ENCODE measurements at places on chromosomes 5 and 9.

DNA sequence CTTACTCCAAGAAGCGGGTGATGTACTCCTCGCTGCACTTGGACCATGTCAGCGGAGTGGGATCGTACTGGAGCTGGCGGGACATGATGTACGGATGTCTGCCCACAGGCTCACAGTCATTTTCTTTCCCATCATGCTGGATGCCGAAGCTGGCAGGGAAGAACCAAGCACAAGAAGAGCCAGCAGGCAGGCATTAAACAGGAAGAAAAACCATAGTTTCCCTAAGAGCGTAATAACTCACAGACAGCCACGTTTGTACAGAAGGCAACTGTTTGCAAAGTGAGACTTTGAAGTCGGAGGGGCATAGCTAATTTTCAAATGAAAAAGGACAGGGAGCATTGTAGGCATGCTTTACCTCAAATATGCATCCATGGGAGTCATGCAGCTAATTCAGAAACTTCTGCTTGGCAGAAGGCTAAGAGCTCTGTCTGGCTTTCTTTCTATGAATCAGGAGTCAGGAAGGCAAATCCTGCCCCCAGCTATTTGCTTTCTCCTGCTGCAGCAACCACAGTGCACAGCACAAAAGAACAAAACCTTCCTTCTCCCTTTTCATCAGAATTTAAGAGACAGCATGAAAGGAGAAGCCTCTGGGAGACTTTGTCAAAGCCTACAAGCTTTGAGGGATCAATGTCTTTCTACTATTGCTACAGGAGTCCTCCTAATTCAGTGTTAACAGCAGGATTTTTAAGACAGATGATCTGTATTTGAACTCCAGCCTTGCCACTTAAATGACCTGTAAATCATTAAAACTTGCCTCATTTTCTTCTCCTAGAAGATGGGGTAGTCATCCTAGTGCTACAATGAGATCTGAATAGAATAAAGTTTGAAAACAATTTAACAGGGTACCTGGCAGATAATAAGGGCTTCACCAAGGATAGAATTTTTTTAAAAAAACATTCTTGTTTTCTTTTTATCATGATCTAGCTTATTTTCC is 209.1 kb downstream of the TARS1 start:
- no peak for DNase-seq

GRCh38 chr9:111632695-111633388 is 1.7 kb downstream of the DNAJC25 start:
- DNase-seq: no peak

GRCh38 chr9:121889990-121890563 is 203.0 kb downstream of the TTLL11 start:
- no peak for DNase-seq

- no peak for DNase-seq
These were observed 30.0 kb downstream of the S1PR3 start for GRCh38 chr9:89021154-89021803.

GRCh38 chr9:20253635-20254034 is 368.7 kb downstream of the MLLT3 start:
- no peak for DNase-seq

DNA sequence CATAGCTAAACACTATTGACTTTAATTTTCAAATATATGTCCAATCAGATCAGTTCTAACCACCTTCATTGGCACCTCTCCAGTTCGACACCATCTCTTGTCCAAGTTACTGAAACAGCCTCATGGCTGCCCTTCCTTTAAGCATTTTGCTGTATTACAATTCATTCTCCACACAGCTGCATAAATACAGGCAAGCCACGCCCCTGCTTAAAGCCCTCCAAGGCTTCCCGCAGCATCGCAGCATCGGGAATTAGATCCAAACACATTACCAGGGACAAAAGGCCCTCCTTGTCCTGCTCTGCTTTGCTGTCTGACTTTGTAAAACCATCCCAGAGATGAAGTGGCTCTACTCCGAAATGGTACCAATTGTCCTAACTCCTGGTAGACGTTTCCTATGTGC is 75.1 kb upstream of the RAI14 start:
- no peak for DNase-seq

DNA sequence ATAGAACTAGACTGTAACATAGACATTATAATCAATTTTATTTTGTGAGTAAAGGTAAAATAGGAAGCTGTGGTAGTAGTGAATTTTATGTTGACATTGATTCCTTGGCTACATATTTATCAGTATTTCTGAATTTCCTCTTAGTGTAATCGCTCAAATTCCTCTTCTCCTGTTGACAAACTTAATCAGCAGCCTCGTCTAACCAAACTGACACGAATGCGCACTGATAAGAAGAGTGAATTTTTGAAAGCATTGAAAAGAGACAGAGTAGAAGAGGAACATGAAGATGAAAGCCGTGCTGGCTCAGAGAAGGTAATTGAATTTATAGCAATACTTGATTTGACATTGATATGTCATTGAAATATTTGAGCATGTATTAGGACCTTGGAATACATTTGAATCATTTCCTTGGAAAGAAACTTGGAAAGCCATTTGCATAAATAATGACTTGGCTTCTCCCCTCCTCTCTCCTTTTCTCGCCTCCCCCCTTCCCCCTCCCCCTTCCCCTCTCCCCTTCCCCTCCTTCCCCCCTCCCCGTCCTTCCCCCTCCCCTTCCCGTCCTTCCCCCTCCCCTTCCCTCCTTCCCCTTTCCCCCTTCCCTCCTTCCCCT is 75.5 kb downstream of the GPBP1 start:
- no peak for DNase-seq

GRCh38 chr5:15487228-15487627 is 12.8 kb upstream of the FBXL7 start:
- DNase-seq: no peak

GRCh38 chr5:12284604-12285003 is 380.4 kb upstream of the CTNND2 start:
- no peak for DNase-seq

- no peak for DNase-seq
These were observed 20.9 kb upstream of the BNIP1 start for GRCh38 chr5:173123416-173123815.

DNA sequence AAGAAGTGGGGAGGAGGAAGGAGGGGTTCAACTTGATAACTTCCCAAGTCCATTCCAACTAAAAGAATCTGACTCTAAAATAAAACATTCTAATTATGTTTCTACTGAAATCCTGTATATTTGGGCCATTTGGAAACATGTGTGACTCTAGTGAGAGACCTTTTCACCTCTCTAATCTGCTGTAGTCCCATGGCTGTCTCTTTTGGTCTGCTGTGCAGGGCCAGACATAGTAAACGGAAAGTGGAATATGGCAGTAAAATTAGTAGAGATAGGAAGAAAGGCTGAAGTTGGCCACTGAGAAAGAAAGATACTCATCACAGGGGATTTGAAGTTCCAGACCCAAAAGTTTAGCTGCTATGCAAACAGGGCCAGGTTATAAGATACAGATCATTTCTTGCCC is 15.9 kb downstream of the RFX3 start:
- no peak for DNase-seq

DNA sequence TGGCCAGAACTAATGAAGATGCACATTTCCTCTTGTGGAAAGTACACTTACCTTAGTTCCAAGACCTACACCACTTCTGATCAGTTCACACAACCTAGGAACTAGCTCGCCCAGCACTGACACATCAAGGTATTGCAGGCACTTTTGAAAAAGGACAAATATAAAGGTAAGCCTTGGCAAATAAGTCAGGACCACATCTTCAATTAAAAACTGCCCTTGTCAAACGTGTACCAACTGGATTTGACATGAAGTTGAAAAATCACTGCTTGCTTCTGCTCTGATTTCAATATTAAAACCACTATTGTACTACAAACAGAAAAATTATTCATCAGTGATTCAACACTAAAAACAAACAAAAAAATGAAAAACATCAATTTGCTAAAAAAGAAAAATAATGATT is 45.0 kb upstream of the OR2K2 start:
- DNase-seq: no peak

GRCh38 chr5:74206579-74207550 is 433.7 kb downstream of the ENC1 start:
- DNase-seq: peak; percentile 95

DNA sequence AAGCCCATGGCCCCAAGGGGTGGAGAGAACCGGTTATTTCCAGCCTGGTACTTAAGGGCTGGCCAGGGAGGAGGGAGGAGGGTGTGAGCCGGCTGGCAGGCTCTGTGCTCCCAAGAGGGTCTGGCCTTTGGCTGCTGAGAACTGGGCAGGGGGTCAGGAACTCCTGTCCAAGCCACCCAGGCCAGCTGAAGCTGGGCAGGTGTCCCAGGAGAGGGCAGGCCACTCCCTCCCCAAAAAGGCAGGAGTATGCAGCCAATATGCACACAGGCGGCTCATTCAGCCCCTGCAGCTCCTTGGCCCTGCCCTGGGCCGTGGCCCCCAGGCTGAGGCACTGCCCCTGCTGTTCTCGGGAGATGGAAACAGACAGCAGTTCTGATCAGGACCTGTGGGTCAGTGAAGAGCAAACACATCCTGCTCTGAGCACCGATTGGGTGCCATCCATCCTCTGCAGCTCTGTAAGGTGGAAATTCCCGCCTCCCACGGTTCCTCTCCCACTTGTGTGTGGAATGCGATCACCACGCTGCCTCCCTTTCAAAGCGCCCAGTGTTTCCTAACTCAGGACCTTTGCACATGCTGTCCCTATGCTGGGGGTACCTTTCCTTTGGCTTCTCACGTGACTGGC is 17.1 kb upstream of the KIF12 start:
- DNase-seq: no peak

DNA sequence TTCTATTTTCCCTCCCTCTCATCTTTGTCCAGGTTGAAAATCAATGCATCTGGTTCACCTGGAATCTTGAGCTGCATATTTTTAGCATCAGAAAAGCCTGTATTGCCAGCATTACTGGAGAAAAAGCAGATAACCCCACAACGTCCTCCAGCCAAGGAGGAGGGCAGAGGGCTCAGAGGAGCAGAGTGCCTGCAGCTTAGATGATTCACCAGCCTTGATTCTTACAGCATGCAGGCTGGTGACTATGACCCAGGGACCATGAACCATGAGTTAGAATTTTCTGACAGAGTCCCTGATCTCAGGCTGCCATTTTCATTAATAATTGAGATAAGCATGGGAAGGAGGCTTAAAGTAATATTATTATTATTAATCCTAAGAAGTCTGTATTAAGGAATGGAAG is 278.2 kb downstream of the BRINP1 start:
- no peak for DNase-seq

DNA sequence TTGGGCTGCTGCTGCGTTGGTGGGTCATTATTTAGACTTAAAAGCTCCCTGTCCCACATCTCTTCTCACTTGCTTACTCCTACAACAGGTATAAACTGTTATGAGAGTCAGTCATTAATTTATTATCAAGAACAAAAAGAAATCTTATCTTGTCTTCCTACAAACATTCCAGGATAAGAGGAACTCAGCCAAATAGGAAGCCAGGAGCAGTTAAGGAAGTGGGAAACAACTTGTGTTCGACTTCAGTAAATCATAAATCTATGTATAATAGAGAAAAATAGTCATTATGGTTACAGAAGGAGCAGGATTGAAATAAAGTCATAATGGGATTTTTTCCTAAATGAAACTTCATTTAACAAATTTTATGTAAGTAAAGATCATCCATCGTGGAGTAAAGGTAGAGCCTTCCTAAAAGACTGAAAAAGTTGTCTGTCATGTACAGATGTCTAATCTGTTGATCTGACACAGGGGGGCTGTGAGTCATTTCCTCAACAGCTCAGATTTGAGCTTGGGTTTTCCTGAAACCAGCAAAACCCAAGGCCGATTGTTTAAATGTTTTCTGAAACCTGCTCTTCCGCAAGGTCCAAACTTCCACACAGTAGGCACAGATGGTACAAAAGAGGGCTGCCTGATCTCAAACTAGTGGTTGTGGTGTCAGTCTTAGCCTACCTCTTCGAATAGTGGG is 25.3 kb upstream of the LRRTM2 start:
- DNase-seq: no peak

GRCh38 chr5:166977911-166978422 is 1313.5 kb upstream of the WWC1 start:
- DNase-seq: no peak

GRCh38 chr5:79088507-79088906 is 18.9 kb downstream of the BHMT2 start:
- DNase-seq: no peak

DNA sequence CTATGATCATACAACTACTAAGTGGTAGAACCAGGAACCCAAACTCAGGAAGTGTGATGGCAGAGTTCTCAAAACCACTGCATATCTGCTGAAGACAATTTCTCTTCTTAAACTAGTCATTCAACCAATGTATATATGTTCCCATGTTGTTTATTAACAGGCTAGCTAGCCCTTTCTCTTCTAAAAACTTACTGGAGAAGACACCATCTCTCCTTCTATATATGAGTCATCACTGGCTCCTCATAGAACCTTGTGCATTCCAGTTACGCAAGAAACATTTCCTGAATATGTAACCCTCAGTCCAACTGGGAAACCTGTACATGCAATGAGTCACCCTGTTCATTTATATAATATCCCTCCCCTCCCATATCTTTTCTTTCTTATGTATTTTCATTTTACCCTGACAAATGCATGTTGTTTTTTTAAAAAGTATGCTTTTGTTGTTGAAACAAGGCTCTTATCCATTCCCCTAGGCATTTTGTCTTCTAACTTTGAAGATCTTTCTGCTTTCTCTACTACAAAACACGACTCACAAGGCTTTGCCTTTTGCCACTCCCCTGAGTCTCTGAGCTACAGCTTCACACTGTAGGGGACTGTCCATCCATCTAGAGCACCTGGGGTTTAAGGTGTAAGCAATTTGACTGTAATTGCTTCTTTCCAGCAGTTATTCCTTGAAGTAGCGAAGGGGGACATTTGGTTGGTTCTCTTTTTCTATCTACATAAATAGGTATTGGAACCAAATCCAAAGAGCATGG is 119.5 kb downstream of the ANXA1 start:
- no peak for DNase-seq

- no peak for DNase-seq
These were observed 45.5 kb downstream of the CTSL start for GRCh38 chr9:87771316-87772006.

- DNase-seq: no peak
These were observed 1.8 kb downstream of the LPCAT1 start for GRCh38 chr5:1521671-1522600.

DNA sequence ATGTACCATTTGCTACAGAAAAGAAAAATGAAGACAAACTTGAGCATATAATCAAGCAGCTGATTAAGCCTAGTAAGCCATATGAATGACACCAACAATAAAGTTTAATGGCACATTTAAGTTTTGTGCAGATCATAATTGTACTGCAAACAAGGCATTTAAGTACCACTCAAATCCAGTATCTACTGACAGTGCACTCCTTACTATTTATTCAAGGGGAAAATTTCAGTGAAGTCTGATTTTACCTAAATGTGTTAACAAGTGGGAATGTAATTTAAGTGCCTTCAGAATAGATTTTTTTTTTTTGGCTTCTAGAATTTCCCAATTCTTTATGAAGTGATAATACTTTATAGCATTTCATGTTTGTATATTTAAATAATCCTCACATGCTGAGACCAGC is 341.0 kb upstream of the POU5F2 start:
- peak; percentile 24 for DNase-seq

Measured in DMS153 (cell line).